ENCODE measurements at places on chromosomes 4 and X.

- DNase-seq: no peak
Measured at GRCh38 chrX:66030505-66031317, 9.2 kb downstream of the VSIG4 start.

GRCh38 chr4:180261346-180261745 lies 1981.9 kb upstream of the TENM3 start:
- no peak for DNase-seq

DNA sequence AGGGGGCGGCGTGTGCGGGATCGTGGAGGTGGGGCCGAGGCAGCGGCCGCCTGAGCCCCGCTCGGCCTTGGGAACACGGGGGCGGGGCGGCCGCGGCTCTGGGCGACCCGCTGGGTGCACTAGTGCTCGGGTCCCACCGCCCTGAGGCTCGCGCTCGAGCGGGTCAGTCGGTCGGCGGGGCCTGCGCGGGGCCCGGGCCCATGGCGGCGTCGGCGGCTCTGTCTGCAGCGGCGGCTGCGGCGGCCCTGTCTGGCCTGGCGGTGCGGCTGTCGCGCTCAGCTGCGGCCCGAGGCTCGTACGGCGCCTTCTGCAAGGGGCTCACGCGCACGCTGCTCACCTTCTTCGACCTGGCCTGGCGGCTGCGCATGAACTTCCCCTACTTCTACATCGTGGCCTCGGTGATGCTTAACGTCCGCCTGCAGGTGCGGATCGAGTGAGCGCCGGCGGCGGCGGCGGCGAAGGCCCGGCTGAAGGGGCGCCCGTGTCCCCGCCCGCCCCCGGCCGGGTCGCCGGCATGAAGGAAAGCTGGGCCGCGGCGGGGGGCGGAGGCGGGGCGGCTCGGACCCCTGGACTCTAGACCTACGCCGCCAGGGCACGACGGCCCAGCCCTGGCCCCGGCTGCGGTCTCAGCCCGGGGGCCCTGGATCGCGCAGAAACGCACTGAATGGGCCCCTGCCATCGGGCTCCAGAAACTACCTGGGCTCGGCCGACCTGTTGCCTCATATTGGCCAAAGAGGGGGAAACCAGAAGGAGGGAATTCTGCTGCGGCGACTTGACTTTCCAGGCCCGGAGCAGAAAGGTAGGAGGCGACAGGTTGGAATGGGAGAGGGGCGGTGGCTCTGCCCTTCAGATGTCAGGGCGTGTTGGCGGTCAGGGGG lies at the start of gene SMIM10L2A:
Gene SMIM10L2A, plus strand, starts transcription at position 13 of the 878 bp plus-strand sequence. Its CDS starts 188 bp downstream, at position 201.
- DNase-seq: no peak

- DNase-seq: no peak
Measured at GRCh38 chr4:42715807-42716482, 59.0 kb upstream of the ATP8A1 start.
